Naive B cell (primary cell): ENCODE measurements at places on chromosomes 7 and 10. TPM values are rescaled to one million over a fixed set of nuclear protein-coding genes. Genes with fewer than 3 reads are reported as not detected.

Gene ANXA8L1
- not detected for polyA plus RNA-seq

DNA sequence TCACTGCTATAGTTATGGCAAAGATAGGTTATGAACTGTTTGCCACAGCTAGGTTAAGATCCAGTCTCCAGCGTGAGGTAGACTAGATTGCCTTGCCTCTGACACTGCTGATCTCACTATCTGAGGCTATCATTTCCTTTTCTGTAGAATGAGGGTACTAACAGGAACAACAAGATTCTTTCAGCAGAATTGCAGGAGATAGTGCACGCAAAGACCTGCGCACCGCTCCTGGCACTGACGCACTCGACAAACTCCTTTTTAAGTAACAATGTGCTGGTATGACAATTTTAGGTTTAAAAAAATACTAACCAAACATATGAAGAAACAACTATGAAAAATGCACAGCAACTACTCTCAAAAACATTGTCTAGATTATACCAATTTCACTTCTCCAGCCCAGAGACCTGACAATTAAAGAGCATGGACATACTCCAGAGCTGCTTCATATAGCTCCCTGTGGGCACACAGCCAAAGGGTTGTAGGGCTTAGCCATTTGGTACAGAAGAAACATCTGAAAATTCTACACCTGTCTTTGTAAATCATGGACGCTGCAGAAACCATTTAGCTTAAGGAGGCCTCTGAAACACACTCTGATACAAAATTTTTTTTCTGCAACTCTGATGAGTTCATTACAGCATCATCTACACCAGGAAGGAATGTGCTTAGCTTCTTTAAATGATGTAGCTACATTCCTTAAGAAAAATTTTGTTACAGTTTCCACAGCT lies 7.8 kb downstream of the ADAM12 start:
- H3K27me3 ChIP-seq: peaks cover 13% of the 10 kb centered on the region
- H3K4me3 ChIP-seq: no peak overlapping the region
- no peaks in the 10 kb centered on the region for H3K4me1 ChIP-seq
- no peaks in the 10 kb centered on the region for H3K36me3 ChIP-seq
- no peak for DNase-seq
- no peak overlapping the region for H3K27ac ChIP-seq

- no peak overlapping the region for H3K27ac ChIP-seq
- peaks cover 12% of the 10 kb centered on the region for H3K4me1 ChIP-seq
- H3K4me3 ChIP-seq: no peak overlapping the region
Measured at GRCh38 chr7:44210107-44210506, 9.3 kb downstream of the YKT6 start.

DNA sequence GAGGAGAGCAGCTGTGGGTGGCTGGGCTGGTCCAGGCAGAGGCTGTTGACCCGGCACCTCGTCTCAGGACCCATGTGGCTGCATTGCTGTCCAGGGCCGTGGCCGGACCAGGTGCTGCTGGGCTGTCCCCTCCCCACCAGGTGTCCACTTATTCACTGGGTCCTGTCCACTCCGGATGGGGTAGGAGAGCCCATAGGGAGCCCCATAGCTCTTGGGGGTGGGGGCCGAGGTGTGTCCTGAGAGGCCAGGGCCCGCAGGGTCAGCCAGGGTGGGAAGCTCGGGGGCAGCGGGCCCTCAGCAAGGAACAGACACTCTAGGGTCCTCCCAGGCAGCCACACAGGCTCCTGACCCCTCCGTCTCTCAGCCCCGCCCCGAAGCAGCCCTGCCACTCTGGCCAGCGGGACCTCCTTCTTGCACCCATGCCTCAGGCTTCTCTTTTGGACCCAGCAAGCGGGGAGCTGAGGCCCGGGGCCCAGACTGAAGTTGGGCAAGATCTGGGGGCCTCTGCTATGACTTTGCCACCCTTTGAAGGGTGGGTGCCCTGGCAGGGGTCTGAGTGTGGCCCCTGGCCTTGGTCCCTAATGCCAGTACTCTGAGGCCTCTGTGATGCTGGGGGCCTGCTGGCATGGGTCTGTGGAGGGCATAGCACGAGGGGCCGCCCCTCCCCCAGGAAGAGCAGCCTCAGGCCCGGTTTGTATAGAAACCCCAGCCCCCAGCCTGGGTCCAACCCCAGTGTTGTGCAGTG lies 86.4 kb downstream of the NKX6-2 start:
- H3K27ac ChIP-seq: no peak overlapping the region
- DNase-seq: no peak
- H3K4me1 ChIP-seq: no peaks in the 10 kb centered on the region
- peaks cover 43% of the 10 kb centered on the region for H3K36me3 ChIP-seq
- H3K4me3 ChIP-seq: no peak overlapping the region
